ENCODE measurements at places on chromosomes 5 and 9.
A peak's percentile ranks its signal among the peaks of the same experiment; 100 is the strongest.

DNA sequence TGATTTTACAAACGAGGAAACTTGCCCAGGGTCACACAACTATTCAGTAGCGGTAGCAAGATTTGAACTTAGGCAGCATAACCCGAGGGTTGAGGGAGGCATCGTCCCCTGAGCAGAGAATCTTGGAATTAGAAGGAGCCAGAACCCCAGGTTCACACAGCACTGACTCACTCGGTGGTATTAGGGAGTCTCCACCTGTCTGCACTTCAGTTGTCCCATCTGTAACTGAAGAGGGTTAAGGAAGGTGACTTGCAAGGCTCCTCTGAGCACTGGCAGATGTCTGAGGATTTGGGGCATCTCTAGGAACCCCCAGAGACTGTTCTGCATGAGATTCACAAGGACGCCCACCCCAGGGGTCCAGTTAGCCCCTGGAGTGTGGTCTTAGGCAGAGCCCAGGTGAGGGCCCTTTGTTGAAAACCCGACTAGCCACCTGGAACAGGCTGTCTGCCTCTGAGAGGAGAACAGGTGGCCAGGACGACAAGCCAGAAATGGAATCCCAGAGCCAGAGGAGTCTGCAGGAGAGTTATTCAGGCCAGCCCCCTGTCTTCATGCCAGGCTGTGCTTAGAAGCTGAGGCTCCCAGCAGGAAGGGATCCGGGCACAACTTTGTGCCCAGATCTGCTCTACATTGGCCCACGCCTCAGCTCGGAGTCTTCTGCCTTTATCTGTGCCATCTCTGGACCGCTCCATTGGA, 50.0 kb upstream of the ORM1 start:
- DNase-seq = no peak

DNA sequence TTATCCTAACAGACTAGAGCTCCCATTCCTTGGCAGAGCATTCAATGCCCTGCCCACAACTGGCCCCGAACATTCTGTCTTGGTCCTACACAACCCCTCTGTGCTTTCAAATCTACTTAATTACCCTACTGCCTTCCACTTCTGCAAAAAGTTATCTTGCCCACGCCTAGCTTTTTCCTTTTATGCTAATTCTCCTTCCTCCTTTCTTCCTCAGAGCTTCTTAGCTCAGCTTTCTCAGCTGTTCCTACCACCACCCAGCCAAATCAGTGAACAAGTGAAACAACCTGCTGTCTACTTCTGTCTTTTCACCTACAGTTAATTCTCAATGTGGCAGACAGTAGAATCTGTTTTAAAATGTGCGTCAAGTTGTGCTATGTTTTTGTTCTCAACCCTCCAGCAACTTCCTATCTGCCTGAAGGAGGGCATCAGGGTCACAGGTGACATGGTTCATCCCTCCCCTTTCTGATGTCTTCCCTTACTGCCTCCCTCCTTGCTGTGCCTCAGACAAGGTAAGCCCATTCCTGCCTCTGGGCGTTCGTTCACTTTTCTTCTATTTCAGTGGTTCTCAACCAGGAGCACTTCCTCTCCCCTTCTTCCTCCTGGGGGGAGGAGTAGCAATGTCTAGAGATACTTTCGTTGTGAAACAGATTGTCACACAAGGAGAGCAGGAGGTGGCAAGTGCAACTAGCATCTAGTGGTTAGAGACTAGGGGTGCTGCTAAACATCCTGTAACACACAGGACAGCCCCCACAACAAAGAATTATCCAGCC, 1.3 kb upstream of the REEP5 start:
- peak; percentile 60 for DNase-seq

- no peak for DNase-seq
These were observed 56.7 kb upstream of the CXCL14 start for GRCh38 chr5:135635451-135635850.

GRCh38 chr9:113176803-113177202, 26.0 kb downstream of the SLC31A2 start:
- no peak for DNase-seq

DNA sequence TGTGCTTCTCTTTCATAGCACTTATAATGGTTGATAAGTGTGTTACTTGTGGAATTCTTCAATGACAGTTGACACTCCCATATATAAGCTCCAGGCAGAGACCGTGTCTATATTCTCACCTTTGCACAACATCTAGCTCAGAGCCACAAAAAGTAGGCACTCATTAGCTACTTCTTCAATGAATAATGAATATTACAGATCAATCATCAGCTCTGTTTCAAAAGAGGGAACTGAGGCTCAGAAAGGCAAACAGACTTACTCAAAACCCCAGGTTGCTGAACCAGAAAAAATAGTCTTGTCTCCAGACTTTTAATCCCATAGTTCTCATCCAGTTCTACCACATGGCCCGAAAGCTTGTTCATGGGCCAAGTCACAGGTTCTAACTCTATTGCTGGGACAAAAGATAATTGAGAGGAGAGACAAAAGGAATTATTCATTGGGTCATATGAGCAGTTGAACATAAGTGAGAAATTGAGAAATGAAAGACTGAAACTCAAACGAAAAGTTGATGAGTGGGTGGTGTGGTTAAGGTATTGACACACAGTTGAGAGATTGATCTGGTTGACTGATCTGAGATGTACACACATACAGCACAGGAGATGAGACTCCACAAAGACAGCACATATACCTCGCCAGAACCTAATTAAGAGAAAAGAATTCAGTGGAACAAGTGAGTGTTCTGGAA, 381.6 kb downstream of the EFNA5 start:
- DNase-seq = peak; percentile 18

GRCh38 chr5:153797484-153797883, 241.2 kb downstream of the FAM114A2 start:
- no peak for DNase-seq

GRCh38 chr5:59698207-59699178, 195.0 kb downstream of the PDE4D start:
- no peak for DNase-seq

GRCh38 chr9:98558575-98558974, 150.2 kb downstream of the GABBR2 start:
- DNase-seq = no peak

GRCh38 chr9:114735704-114736103, 53.7 kb upstream of the TEX48 start:
- no peak for DNase-seq

DNA sequence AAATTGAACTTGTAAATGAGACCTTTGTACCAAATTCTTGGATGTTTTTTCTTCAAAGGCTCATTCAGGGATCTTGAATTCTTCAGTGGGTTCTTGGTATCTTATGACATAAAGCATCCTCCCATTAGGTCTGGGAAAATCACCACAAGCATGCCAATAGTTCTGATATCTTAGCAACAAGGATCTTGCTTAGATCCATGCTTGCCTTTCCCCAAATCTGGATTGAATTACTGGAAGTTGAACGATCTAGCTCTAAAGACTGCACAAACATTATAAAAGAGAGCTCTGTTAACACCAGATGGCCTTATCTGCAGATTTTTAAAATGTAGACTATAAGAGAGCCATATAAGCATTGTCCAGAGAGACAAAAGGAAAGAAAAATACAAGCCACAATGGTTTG, 266.3 kb downstream of the RAB3C start:
- DNase-seq = no peak

DNA sequence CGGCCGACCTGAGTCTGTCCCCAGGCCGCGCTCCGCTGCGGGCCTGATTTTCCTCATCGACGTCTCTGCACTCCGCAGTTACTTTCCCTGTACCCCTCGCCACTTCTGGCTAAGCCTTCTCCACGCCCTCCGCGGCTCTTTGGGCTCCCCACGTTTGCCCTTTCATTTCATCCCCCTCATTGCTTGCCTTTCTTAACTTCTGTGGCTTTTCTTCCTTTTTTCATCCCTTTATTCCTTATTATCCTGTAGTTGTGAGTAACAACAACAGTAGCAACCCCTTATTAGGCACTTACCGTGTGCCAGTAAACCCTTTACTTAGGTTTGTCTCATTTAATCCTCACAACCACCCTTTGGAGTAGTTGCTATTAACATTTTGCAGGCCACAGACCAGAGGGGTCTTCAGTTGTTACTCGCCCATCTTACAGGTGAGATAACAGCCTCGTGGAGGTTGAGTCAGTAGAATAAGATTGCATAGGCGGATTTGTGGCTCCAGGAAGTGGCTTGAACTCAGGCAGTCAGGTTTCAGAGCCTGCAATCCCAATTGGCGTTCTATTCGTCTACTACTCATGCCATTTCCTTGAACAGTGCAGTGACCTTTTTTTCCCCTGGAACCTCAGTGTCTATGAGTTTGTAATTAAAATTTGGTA, 724 bp downstream of the TCERG1 start:
- no peak for DNase-seq

GRCh38 chr9:83200531-83200930, 137.6 kb upstream of the RASEF start:
- no peak for DNase-seq

DNA sequence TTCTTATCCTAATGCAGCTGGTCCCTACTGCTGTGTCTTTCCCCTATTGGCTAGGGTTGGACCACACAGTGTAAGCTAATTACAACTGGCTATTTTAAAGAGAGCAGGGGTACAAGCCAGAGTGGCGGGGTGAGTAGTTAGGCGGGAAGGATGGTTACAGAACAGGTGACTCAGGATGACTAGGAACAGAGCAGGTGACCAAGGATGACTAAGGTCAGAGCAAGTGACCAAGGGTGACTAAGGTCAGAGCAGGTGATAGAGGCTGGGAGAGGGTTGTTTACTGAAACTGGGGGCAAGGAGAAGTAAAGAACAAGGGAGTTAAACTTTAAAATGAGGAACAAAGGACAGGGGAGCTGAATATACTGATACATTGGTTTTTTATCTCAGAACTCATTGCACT, 125.4 kb downstream of the PTTG1 start:
- no peak for DNase-seq

DNA sequence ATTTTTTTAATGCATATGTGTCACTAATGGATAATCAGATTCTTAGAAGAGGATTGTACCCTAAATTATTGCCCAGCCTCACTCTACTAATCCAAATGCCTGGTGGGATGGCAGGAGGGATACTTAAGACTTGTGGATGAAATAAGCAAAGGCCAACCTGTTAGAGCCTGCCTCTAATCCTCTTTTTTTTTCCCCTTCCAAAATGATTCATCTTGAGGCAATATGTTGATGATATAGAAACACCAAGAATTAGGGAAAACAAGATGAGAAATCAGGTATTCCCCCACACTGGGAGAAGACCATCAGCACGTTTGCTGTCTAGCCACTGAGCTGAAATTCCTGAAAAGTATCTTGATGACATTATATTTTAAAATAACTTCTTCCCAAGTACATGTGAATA, 52.0 kb downstream of the RFK start:
- DNase-seq = no peak

- no peak for DNase-seq
These were observed 80.3 kb downstream of the S1PR3 start for GRCh38 chr9:89071591-89071990.

DNA sequence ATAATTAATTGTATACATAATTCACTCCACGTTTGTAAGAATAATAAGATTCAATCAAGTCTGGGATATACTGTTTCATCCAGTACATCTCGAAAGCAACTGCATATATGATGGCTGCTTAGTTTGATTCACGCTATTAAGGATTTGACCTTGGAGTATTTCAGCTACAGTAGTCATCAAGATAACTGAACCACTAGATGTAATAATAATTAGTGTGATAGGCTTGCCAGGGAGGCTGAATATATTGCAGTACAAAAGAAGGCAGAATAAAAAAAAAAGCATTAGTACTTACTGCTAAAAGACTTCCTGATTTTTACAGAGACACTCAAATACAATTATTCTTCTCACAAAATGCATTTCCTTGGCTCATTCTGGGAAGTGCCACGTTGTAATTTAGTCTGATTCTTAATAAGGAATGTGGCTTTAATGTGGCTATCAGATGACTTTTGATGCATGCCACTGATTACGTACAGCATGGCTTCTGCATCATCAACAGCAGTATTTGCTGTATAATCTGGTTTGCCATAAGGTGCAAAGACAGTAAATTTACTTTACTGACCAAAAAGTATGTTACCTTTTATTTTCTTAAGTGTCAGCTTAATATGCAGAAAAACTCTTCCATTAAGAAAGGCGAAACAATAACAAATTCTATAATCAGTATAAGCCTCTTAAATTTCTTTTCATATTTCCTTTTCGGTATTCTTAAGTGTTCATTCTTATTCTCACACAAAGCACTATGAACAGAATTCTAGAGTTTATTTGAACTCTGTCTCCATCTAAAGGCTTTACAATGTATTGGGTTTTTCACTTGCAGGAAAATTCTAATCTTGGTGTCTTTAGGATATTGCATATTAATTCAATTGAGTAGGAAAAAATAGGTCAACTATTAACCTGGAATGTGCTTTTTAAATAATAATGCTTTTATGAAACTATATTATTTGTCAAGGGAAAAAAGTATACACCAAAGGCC, 166.4 kb downstream of the SLF1 start:
- no peak for DNase-seq

DNA sequence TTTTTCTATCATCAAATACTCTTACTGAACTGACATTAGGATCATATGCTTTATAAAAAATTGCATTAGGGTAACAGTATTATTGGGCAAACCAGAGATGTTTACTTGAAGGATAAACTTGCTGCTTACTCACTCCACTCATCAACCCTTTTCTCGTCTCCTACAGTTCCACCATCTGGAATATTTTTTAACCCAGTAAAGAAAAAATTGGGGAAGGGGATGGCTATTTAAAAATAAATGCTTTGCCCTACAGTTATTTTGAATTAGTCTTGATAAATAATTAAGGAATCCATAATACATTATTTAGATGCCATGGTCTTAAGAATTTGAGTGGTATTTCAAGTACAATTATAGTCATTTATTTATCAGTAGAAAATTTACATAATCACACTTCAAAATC, 225.8 kb downstream of the MEF2C start:
- peak; percentile 58 for DNase-seq

GRCh38 chr5:43007911-43008362, 32.2 kb downstream of the ANXA2R start:
- DNase-seq = no peak

DNA sequence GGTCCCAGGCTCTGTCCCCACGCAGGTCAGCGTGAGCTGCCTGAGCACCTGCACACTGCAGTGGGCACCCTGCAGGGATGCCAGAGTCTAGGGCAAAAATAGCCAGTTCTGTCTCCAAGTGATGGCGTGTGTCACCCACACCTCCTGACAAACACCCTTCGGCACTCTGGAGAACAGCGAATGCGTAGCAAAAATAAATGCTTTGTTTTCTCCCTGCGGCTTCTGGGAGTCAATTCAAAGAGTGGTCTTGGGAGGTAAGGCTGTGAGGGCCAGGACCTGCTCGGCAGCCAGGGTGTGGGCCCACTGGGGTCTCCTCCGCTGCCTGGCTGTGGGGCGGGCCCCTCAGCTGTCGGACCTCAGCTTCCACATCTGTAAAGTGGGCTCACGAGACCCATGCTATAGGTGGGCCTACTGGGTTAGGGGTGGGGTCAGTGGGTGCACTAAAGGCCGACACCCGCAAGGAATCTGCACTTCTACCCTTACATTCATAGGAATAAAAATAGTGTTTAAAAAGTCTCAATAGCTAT, 37.4 kb downstream of the RASGEF1C start:
- no peak for DNase-seq

DNA sequence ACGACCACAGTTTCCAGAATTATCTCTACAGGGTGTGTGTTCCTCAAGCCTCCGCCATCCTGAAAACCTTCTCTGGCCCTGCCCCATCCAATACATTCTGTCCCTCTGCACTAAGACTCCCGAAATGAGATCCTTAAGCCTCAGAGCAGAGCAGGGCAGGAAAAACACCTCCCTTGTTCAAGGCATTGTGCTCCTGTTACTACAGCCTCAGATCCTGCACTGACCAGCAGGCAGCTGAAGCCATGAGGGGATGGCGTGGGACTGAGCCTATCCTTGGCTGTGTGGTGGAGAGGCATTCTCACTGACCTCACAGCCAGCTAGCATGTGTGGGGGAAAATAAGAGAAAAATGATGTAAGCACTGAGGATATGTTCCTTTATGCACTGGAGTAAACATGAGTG, 106.7 kb upstream of the PHYKPL start:
- no peak for DNase-seq
